SK-N-SH treated with all-trans-retinoic acid at 6 μM for 48 hours (cell line): ENCODE measurements at places on chromosomes 7 and 10.

DNA sequence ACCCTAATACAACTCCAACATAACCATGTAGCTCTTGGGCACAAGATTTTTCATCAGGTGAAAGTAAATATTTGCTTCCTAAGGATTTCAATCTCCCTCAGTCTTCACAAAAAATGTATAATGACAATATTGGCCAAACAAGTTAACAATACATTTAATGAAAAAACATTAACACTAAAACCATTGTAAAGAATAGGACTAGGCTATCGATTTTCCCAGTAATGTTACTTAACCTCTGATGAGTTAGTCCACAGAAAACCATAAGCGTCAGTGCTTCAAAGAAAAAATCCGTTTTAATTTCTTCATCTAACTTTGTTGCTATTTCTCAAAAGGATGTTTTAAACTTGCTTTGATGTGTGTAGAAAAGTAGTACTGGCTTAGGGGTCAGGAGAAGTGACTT, 1.2 kb downstream of the ZNF33B start:
- no peak for ATAC-seq

DNA sequence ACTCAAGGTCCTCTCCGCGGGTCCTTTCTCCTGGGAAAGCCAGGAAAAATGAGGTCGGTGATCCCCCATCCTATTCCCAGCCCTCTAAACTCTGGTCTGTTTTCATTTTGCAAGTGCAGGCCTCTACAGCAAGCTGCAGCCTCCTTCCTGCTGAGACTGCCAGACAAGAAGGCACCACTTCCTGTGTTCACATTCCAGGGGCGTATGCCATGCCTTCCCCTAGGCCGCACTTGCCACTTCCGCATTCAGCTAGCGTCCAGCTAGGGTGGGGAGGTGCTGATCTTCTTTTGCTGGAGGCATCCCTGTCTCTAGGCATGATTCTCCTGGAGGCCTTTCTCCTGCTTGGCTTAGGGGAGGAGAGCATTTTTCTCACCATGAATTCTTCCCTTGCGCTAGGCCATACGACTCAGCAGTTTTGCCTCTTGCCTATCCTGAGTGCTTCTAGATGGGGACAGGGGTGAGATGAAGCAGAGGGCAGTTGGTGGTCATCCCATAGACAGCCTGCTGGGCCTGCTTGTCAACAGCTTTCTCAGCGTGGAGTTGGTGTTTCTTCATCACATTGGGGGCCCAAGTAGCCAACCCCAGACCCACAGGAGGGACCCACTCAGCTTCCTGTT, 328.9 kb downstream of the RPS24 start:
- peak; percentile 21; the same call in 1 of the 3 replicates for ATAC-seq

GRCh38 chr7:139924461-139924860, 95.4 kb downstream of the TBXAS1 start:
- ATAC-seq, result no peak

DNA sequence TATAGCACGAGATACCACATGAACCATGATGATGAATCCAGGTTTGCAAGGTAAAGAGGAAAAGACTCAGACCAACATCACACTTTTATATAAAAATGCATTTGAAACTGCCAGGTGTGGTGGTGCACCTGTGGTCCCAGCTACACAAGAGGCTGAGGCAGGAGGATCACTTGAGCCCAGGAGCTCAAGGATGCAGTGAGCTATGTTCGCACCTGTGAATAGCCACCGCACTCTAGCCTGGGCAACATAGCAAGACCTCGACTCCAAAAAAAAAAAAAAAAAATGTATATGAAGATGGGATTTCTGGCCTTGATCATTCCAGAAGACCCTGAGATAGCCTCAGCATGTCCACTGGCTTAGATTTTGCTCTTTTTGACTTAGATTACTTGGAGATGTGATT, 161.6 kb downstream of the PARD3 start:
- no peak for ATAC-seq

GRCh38 chr7:148436135-148436534, 154.4 kb upstream of the C7orf33 start:
- ATAC-seq, result no peak

DNA sequence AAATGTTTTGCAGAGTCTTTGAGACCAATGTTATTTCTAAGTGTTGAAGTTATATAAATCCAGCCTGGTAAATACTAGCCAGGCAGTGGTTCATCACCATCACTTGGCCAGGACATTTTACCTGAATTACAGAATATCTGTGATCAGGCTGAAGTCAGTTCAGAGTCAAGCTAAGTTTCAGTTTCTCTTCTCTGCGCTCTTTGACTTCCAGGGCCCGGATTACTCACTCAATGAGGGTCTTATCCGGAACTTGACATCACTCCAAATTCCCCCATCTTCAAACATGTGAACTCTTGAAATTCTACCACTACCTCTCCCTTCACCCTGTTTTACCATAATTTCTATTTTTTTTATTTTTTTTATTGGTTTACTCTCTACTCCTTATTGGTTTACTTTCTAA, 36.6 kb upstream of the CCAR1 start:
- no peak for ATAC-seq

GRCh38 chr7:17661982-17662585, 278.2 kb downstream of the SNX13 start:
- peak; percentile 36 for ATAC-seq

DNA sequence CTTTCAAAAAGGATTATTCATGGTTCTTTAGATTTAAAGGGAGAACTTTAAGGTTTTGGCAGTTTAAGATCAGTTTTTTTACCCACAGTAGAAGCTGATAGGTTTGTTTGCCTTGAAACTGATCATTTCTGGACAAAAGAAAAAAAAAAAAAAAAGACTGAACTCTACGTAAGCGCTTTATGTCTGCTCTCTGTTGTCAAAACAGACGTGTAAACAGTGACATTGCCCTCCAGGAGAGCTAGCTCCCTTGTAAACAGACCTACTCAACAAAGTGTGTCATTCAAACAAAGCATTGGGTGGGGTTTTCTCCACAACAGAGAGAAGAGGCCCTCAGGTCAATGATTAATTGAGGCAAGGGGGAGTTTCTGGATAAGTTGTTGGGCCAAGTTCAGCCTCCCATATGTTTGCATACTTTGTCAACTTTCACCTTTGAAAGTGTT, 568.1 kb upstream of the LRRN3 start:
- ATAC-seq, result no peak

GRCh38 chr7:81195033-81195432, 276.2 kb upstream of the SEMA3C start:
- no peak for ATAC-seq

GRCh38 chr7:101814081-101814990, 3.1 kb upstream of the CUX1 start:
- ATAC-seq, result peak; percentile 85

- no peak for ATAC-seq
These were observed 52.1 kb upstream of the STK17A start for GRCh38 chr7:43530553-43531410.

DNA sequence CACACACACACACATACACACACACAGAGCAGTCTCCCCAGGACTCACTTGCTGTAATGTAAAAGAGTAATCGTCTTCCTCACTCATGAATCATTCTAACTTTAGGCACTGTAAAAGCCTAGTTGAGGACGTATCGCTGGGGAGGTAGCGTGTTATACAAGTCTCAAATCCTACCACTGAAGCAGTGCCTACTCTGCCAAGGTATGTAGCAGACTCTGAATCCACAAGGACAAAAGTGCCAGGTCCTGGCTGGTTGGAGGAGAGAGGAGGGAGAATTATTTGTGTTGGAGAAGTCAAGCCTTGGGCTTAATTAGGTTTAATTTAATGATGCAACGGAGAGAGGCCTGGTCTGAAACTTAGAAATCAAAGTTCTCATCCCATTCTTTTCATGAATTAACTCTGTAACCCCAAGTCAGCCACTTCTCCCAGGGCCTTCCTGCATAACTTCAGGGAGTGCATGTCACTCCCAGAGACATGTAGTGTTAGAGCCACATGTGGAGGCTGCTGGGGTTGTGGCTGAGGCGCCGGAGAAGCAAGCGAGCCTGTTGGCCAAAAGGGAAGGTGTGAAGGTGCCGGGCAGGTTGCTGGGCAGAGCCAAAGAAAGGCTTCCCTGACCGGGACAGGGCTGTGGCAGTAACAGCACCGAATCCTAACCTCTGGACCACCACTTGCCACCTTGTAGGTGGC, 36.7 kb downstream of the NKX2-3 start:
- no peak for ATAC-seq

DNA sequence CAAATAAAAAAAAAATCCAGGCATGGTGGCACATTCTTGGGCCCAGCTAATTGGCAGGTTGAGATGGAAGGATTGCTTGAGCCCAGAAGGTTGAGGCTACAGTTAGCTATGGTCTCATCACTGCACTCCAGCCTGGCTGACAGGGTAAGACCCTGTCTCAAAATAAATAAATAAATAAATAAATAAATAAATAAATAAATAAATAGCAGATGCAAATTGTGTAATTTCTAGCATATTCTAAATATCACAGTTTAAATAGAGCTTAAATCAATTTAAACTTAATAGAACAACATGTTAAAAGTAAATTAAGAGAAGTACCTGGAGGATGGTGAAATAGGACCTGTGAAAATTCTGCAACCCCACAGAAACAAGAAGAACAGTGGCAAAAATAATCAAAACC, 290.5 kb downstream of the TFEC start:
- no peak for ATAC-seq

- ATAC-seq, result no peak
These were observed 5.5 kb downstream of the SMARCD3 start for GRCh38 chr7:151243045-151243349.

DNA sequence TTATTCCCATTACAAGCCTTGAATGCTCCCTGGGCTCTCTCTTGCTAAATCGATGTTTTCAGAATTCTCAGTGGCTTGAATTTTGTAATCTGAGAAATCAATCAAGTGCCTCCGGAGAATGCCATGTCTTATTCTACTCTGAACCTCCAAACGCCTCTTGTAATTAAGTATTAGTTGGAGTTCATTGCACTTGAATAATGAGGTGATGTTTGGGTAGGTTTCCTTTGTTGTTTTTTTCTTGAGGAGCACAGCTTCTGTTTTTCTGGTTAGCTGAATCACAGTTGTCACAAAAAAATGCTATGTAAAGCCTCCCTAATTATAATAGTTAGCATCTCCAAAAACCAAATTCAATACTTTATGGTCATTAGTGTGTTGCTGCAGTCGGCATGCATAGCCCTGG, 100.3 kb downstream of the PLPP4 start:
- ATAC-seq, result no peak

- ATAC-seq, result no peak
These were observed 6.6 kb upstream of the EBF3 start for GRCh38 chr10:129970465-129971364.

DNA sequence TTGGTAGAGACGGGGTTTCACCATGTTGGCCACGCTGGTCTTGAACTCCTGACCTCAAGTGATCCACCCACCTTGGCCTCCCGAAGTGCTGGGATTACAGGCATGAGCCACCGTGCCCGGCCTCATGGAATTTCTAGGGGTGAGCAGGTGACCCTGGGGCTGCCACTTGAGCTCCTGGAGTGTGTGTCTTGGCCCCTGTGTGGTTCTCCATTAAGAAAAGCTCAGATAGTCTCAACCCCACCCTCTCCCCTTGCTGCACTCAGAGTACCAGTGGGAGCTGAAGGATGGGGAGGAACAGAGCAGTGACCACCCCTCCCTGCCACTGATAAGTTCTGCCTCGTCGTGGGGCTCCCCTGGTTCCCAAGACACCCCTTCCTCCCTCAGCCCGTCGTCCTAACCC, 45.3 kb downstream of the RCC1L start:
- no peak for ATAC-seq

DNA sequence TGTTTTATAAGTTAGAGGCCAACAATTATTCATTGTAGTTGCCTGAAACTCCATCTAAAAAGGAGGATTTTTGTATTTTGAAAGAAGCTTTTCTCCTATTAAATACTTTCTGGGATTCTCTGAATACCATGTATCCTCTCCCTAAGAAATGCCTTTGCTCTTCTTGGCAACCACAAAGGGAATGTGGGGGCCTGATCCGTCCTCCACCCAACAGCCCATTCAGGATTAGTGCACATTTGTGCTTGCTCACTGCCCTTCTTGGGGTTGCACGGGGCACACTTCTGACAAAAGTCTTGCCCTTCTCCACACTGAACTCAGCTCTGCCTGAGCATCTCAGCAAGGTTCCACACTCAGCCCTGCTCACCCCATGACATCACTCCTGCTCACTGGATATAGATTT, 194.2 kb downstream of the SLC25A13 start:
- ATAC-seq, result no peak

DNA sequence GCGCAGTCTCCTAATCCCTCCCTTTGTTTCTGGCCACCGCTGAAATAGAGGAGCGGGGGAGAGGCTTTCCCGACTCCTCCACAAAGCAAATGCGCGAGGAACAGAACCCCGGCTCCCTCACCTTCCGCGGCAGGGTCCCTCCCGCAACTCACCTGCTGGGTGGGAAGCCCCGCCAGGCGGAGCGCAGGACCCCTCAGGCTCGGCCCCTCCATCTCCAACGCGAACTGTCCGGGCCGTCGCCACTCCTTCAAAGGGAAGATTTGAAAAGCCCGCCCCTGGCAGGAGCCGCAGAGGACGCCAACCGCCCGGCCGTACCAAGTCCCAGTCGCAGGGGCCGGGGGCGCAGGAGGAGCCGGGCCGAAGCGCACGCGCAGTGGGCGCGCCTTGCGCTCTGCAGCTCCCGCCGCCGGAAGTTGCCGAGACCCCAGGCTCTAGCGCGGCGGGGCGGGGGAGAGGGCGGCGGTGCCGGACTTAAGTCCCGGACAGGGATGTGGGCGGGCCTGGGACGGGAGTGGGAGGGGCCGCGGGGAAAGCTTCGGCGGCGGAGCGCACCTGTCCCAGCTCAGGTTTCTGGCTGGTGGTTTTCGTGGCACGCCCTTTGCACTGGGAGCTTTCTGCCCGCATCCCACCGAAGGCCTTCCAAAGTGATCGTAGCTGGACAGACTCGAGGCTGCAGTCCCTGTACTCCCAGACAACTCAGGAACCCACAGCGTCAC, at the start of gene RTKN2:
TSS of gene RTKN2 (minus strand) at position 446 of the 716 bp plus-strand sequence. CDS start at position 212, 234 bp downstream.
- ATAC-seq, result peak; percentile 90

DNA sequence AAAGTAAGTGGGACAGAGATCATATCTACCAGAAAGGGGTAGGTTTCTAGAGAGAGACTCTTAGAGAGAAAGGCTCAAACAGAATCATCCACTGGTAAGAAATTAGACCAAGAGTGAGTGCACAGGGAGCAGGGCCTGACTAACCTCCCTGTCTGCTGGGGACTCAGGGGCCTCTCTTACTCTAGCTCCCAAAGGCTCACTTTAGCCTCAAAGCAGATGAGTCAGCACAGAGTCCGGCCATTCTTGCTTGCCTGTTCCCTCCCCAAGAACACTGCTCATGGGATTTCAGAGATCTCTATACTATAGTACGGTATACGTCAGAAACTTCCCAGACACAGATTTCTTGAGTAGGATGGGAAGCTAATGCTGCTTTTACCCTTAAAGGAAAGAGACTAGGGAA, 32.7 kb downstream of the RBM28 start:
- no peak; the same call in 2 of the 3 replicates for ATAC-seq

- no peak for ATAC-seq
These were observed 132.1 kb downstream of the EMX2 start for GRCh38 chr10:117674646-117675045.

GRCh38 chr10:17237915-17238444, 9.9 kb downstream of the VIM start:
- peak; percentile 4 for ATAC-seq
